ENCODE measurements at places on chromosomes 12 and 14.

DNA sequence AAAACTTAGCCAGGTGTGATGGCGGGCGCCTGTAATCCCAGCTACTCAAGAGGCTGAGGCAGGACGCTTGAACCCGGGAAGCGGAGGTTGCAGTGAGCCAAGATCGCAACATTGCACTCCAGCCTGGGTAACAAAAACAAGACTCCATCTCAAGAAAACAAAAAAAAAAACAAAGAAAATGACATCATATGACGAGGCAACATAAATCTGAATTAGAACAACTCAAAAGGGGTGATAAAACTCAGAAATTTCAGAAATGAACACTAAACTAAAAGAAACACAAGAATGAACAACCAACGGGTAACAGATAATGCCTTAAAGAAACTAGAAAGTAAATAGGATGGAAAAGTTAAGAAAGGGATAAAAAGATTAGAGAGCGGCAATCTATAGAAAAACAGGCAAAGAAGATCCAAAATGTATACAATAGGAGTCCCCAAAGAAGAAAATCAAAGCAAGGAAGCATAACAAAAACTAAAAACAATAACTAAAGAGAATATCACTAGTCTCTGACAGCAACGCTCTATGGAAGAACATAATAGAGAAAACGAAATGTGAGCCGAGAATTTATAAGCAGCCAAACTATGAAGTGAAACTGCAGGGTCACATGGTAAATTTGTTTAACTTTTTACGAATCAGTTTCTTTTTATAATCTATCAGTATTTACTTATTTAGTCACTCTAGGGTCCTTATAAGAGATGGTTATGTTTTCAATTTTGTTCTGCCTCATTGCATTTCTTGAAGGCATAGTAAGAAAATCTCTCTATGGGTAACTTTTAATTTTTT is 45.7 kb downstream of the SPPL3 start:
- DNase-seq, result no peak

GRCh38 chr14:100582496-100583165 is 4.6 kb downstream of the BEGAIN start:
- DNase-seq, result no peak

DNA sequence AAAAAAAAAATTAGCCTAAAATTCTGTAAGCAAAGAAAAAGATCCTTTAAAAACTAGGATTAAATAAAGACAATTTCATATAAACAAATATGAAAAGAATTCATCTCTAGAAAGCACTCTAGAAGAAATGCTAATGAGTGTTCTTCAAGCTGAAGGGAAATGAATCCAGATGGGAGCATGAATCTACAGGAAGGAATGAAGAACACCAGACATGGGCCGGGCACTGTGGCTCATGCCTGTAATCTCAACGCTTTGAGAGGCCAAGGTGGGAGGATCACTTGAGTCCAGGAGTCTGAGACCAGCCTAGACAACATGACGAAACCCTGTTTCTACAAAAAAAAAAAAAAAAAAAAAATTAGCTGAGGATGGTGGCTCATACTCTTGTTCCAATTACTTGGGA is 297.2 kb downstream of the FBXL14 start:
- no peak for DNase-seq

DNA sequence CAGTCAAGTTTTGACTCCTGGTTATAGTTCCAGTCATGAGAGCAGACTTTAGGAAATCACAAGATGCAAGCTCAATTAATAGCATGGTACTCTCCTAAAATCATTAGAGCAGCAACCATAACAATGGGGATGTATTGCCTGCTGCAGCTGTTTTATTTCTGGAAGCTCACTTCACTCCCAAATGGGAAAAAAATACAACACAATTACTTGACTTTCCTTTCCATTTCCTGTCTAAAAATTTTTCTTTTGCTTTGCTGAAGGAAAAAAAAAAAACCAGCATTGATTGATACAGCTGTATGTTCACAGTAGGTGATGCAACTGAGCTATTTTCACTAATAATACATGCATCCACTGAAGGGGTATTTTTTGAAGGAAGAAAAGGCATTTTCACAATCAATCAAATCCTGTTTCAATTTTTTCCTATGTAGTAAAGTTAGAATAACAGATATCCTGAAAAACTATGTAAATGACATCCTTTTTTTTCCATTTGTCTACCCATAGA is 143.9 kb upstream of the NOVA1 start:
- DNase-seq, result no peak

DNA sequence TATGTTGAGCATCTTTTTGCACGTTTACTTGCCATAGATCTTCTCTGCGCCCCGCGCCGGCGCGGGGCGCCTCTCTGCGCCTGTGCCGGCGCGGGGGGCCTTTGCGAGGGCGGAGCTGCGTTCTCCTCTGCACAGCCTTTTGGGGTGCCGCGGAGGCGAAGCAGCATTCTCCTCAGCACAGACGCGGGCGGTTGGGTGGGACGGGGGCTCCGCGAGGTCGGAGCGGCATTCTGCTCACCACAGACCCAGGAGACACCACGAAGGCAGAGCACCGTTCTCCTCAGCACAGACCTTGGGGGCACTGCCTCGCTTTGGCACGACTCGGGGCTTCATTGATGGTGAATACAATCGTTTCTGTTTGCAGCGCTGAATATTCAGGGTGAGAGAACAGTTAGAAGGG is 28.5 kb upstream of the ANHX start:
- no peak for DNase-seq
